NCI-H446 treated with DMSO at 0.1 percent for 48 hours (cell line): ENCODE measurements at places on chromosomes 7 and 10.

DNA sequence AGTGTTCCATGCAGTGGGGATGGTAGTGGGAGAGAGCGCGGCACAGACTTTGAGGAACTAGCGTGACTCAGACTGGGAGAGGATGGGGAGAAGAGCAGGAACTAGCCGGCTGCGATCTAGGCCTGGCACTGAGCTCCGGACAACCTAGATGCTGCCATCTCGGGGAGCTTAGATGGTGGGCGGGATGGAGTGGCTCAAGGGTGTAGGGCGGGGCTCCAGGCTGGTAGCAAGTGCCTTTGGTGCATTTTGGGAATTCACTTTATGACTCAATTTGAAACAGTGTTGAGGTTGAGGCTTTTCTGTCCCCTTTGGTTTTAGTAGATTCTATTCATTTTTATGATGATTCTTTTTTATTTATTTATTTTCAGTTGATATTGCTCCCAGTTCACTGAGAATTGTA, 185.3 kb upstream of the GPR26 start:
- no peak for DNase-seq

DNA sequence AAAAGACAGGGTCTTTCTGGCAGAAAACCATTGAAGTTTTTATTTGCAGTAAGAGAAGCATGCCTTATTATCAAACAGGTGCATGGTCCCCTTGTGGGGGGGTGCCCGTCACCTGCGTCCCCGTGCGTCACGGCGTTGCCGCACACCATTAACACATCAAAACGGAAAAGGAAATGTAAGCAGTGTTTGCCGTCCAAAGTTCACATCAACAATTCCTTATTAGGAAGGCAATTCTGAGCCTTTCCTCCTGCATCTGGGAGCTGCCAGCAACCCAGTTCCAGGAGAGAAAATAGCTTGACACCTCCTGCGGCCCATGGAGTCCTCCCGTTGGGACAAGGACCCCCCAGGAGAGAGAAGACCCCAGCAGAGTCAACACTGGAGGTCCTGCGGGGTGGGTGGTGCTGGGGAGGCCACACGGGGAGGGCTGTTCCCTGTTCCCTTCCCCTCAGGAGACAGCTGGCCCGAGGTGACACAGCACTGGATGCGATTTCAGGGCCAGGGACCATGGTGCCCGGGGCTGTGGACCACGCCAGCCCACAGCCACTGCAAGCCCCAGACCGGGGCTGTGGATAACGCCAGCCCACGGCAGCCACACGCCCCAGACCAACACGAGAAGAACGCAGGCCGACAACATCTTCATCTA, 39.5 kb downstream of the DIP2C start:
- no peak for DNase-seq

DNA sequence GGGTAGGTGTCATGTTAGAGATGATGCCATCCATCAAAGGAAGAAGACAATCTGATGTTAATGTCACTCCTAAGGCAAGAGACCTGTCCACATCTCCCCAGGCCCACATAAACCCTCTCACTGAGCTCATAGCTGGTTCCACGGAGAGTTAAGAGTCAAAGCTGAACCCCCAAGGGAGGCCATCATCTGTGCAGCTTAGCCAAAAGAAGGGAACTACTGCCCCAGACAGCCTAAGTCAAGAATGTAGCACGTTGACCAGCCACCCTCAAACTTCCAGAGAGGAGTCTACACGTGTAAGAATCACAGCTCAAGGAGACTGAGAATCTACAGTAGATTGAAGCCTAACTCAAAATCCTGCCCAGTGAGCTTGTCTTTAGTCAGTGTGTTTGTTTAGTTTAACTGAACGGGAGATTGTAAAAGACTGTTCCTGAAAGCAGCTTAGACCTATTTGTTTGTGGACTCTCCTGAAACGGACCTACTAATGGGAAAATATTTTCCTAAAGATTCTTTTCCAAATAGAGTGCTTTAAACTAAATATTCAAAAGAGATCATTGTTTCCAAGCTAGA, 192.7 kb upstream of the NFE2L3 start:
- no peak for DNase-seq

- no peak for DNase-seq
Measured at GRCh38 chr10:1063232-1063865, 7.2 kb downstream of the WDR37 start.

- no peak for DNase-seq
Measured at GRCh38 chr7:157508477-157508881, 171.7 kb downstream of the DNAJB6 start.

- peak; percentile 92 for DNase-seq
Measured at GRCh38 chr7:98810153-98810802, 59.5 kb downstream of the TMEM130 start.
